ENCODE measurements at places on chromosomes 6 and 20. TPM values are rescaled to one million over a fixed set of nuclear protein-coding genes. Genes with fewer than 3 reads are reported as not detected.

CST2 gene
- total RNA-seq = not detected

CRISP3 gene
- total RNA-seq = not detected

PRND gene
- 14.9 TPM for total RNA-seq

GRCh38 chr20:44388466-44389023 lies 33.0 kb downstream of the HNF4A start:
- H3K27me3 ChIP-seq = no peaks in the 10 kb centered on the region
- no peak overlapping the region for H3K27ac ChIP-seq
- H3K4me1 ChIP-seq = no peaks in the 10 kb centered on the region
- peak; percentile 23 for DNase-seq

DNA sequence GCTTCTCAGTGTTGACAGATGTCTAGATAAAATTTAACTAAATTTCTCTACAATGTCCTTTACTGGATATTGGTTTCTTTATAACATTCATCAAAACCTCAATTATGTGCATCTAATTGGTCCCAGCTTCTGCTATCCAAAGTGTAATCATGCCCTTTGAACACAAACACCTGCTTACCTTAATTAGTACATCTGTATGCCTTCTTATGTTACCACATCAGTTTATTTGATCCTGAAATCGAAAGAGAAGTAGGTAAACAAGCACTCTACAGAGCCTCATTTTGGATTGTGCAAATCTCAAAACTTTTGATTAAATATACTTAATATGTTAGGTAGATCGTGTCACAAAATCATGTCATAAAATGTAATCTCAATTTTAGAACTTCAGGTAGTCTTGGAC lies 36.5 kb downstream of the TAB2 start:
- H3K27me3 ChIP-seq = no peaks in the 10 kb centered on the region

DNA sequence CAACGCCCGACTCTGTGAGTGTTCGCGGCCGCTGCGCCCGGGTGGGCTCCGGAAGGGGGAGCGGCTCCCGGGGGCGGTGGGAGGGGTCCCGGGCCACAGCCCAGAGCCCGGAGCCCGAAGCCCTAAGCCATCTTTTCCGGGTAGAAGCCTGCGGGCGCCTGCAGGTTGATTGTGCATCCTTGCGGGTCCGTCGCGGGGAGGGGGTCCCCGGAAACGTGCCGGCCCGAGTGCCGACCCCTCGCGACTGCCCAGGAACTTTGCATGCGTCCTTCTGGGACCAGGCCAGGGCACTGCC lies 413 bp downstream of the PTPRA start:
- H3K4me1 ChIP-seq = no peaks in the 10 kb centered on the region
- peak; percentile 36 for DNase-seq
- no peaks in the 10 kb centered on the region for H3K27me3 ChIP-seq
- peak overlapping the region; percentile 81 for H3K4me3 ChIP-seq
- H3K36me3 ChIP-seq = no peaks in the 10 kb centered on the region
- peak overlapping the region; percentile 70 for H3K27ac ChIP-seq

GRCh38 chr20:6086868-6087267 lies 33.0 kb upstream of the LRRN4 start:
- H3K27ac ChIP-seq = no peak overlapping the region
- no peak overlapping the region for H3K4me3 ChIP-seq
- H3K27me3 ChIP-seq = no peaks in the 10 kb centered on the region

GRCh38 chr6:136137739-136138402 lies 112.2 kb downstream of the MTFR2 start:
- H3K36me3 ChIP-seq = no peaks in the 10 kb centered on the region
- no peaks in the 10 kb centered on the region for H3K27me3 ChIP-seq
- no peak overlapping the region for H3K27ac ChIP-seq
- H3K4me1 ChIP-seq = no peaks in the 10 kb centered on the region

DNA sequence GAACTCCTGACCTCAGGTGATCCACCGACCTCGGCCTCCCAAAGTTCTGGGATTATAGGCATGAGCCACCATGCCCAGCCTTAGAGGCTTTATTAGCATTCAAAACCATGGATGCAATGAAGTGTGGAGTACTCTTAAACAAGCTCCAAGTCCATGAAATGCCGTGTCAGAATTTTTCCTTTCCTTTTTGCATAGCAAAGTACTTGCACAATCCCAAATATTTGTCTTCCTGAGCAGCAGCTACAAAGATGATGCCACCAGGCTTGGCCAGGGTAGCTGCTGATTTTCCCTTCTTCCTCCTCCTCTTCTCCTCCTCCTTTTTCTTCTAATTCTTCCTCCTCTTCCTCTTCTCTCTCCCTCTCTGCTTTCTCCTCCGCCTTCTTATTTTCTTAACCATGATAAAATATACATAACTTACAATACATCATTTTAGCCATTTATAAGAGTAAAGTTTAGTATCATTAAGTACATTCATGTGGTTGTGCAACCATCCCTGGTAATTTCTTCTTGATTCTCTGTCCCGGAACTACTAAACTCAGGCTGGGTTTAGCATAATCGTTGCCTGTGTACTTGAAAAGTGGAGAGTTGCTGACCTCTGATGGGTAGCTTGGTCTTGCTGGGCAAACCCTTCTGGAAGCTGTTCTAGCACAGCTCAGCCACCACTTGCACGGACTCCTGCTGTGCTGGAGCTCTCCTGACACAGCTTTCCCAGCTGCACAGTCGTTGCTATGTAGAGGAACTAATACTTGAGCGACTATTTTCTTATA lies 20.3 kb downstream of the MUCL3 start:
- no peaks in the 10 kb centered on the region for H3K36me3 ChIP-seq
- H3K4me1 ChIP-seq = no peaks in the 10 kb centered on the region
- H3K27ac ChIP-seq = no peak overlapping the region
- no peaks in the 10 kb centered on the region for H3K27me3 ChIP-seq

DNA sequence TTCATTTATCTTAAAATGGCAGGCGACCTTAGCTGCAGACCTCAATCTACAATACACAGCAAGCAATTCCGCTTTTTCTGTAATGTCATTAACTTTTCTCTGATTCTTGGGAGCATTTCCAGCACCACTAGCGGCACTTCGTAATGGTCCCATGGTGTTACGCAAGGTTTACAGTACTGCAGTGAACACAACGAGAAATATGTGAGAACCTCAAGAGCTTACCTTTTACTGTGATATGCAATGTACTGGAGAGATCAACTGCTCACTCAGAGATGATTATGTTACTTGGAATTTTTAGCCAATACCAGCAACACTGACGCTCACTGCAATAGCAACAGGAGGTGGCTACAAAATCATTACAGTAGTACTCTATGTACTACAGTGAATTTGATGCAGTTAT lies 2.8 kb upstream of the CEP43 start:
- no peaks in the 10 kb centered on the region for H3K27me3 ChIP-seq
- H3K36me3 ChIP-seq = no peaks in the 10 kb centered on the region
- DNase-seq = no peak
- peaks cover 10% of the 10 kb centered on the region for H3K4me1 ChIP-seq
- H3K27ac ChIP-seq = no peak overlapping the region
- H3K4me3 ChIP-seq = no peak overlapping the region

DNA sequence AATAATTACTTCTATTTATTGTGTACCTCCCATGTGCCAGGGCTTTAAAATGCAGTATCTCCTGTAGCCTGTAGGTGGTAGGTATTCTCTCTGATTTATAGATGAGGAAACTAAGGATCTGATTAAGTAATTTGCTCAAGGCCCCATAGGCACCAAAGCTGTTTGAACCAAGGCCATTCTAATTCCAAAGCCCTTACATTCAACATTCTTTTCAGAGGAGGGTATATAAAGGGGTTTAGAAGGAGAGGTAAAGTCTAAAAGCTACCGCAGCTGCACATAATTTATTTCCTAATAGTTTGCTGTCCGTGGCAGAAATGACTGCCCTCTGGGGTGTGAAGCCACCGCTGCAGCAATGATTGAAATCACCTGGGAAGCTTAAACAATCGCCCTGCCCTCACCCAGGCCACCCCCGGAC lies 95.0 kb upstream of the FAM8A1 start:
- no peaks in the 10 kb centered on the region for H3K4me1 ChIP-seq
- peak overlapping the region; percentile 58 for H3K27ac ChIP-seq

- no peaks in the 10 kb centered on the region for H3K4me1 ChIP-seq
- H3K27me3 ChIP-seq = no peaks in the 10 kb centered on the region
- no peak overlapping the region for H3K4me3 ChIP-seq
- H3K27ac ChIP-seq = no peak overlapping the region
- DNase-seq = peak; percentile 11
Observed at GRCh38 chr6:170174771-170175643, 115.9 kb downstream of the DLL1 start.

DNA sequence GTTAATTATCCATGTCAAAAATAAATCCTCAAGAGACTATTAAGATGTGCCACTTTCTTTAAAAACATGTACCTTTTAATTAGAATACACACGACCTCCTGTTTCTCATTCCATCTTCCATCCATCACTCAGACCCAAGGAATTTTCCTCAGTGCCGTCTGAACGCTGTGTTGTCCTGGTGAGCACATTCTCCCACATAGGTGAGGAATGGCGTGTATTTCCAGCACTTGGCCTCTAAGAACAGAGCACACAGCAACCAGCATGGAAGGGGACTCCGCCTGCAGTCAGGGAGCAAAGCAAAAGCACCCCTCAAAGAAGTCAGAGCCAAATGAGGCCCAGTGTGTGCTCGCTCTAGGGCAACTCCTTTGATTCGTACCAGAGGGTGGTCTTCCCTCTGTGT lies 45.9 kb downstream of the TBXT start:
- no peak overlapping the region for H3K4me3 ChIP-seq
- no peaks in the 10 kb centered on the region for H3K4me1 ChIP-seq
- no peaks in the 10 kb centered on the region for H3K36me3 ChIP-seq
- DNase-seq = no peak
- H3K27ac ChIP-seq = no peak overlapping the region
- no peaks in the 10 kb centered on the region for H3K27me3 ChIP-seq

GRCh38 chr20:62426699-62427131 lies 624 bp downstream of the RBBP8NL start:
- no peak overlapping the region for H3K27ac ChIP-seq
- no peak overlapping the region for H3K4me3 ChIP-seq
- no peaks in the 10 kb centered on the region for H3K27me3 ChIP-seq
- DNase-seq = no peak

- no peak for DNase-seq
- H3K36me3 ChIP-seq = no peaks in the 10 kb centered on the region
- H3K4me3 ChIP-seq = no peak overlapping the region
- H3K27ac ChIP-seq = no peak overlapping the region
- no peaks in the 10 kb centered on the region for H3K27me3 ChIP-seq
Observed at GRCh38 chr20:42836339-42836738, 353.4 kb downstream of the PTPRT start.

- H3K4me1 ChIP-seq = no peaks in the 10 kb centered on the region
- no peak overlapping the region for H3K27ac ChIP-seq
- no peak overlapping the region for H3K4me3 ChIP-seq
- H3K27me3 ChIP-seq = no peaks in the 10 kb centered on the region
Observed at GRCh38 chr6:43744491-43744890, 25.5 kb upstream of the VEGFA start.

- no peak overlapping the region for H3K27ac ChIP-seq
- no peaks in the 10 kb centered on the region for H3K4me1 ChIP-seq
- DNase-seq = no peak
- H3K4me3 ChIP-seq = no peak overlapping the region
- no peaks in the 10 kb centered on the region for H3K27me3 ChIP-seq
Observed at GRCh38 chr20:17445543-17445942, 85.6 kb downstream of the BFSP1 start.

- H3K4me3 ChIP-seq = no peak overlapping the region
- H3K36me3 ChIP-seq = no peaks in the 10 kb centered on the region
- no peak overlapping the region for H3K27ac ChIP-seq
- no peaks in the 10 kb centered on the region for H3K27me3 ChIP-seq
Observed at GRCh38 chr6:112933947-112934346, 586.8 kb downstream of the RFPL4B start.

All from uterus (tissue), 4 donors.